ENCODE measurements at places on chromosomes 3 and 15.

- DNase-seq: no peak
Observed at GRCh38 chr3:129614927-129615363, 8.5 kb upstream of the PLXND1 start.

- no peak for DNase-seq
Observed at GRCh38 chr15:96316953-96317629, 13.4 kb upstream of the NR2F2 start.

GRCh38 chr15:96767703-96768434, 437.4 kb downstream of the NR2F2 start:
- no peak for DNase-seq

- no peak for DNase-seq
Observed at GRCh38 chr15:29364426-29365078, 94.9 kb upstream of the NSMCE3 start.

DNA sequence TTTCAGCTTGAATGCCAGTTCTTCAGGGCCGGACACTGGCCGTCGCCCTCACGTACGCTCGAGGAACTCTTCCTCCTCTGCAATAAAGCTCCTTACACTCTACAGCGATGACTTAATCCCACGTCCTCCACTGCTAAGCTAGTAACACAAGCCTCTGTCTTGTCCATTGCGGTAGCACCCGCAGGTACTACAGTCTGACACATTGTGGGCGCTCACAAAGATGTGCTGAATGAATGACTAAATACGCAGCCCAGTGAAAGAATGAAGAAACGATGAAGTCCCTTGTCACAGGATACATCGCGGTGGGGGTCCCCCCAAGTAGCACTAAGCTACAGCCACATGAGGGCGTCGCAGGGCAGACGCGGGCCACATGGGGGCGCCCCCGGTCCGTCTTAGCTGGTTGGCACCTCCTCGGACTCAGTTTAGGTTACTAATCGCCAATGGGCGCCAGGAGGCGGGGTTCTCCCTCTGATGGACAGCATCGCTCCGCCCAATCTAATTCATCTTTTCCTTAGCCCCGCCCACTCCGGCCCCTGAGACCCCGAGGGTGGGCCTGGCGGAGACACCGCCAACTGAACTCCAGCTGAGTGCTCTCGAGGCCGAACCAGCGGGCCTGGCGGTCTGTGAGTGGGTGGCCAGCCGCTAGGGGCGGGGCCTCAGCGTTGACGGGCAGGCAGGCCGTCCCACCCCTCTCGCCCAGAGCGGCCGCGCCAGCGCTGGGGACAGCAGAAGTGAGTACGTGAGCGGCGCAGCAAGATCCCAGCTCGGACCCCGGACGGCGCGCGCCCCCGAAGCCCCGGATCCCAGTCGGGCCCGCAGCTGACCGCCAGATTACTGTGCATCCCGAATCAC, at the start of gene EPHB3:
Gene EPHB3 (plus strand): TSS at position 725 of the 852 bp plus-strand sequence. CDS start 451 bp downstream, outside the sequence.
- DNase-seq: peak; percentile 82

Measured in effector CD4-positive, alpha-beta T cell (primary cell).